ENCODE measurements at places on chromosomes 4 and X.

- DNase-seq: no peak
These were observed 135.2 kb upstream of the MAMLD1 start for GRCh38 chrX:150227873-150228410.

DNA sequence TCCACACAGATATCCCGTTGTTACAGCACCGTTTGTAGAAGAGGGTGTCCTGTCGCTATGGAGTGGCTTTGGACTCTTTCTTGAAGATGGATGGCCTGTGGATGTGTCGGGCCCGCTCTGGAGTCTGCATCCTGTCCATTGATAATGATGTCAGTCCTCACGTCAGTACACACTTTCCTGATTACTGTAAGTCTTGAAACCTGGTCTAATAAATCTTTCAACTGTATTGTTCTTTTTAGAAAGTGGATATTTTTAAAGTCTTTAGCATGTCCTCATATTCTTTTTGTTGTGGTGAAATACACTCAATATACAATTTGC, 14.9 kb downstream of the MSANTD1 start:
- DNase-seq: no peak

DNA sequence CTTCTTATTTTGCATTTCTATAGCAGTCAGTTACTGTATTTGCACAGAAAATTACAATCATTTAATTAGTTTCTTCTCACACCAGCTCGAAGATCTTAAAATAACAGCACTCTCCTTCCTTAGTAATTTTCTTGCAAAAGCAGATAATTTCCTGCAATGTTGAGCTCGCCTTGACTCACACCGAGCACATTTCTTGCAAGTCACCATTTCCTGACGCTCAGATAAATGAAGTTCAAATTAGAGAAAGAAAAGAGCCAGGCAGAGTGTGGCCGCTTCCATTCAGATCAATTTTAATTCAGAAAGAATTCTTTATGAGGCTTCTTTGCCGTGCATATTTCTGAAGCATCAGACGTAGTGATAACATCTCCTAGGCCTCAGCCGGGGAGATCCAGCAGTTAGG, 10.1 kb downstream of the SORCS2 start:
- no peak for DNase-seq

DNA sequence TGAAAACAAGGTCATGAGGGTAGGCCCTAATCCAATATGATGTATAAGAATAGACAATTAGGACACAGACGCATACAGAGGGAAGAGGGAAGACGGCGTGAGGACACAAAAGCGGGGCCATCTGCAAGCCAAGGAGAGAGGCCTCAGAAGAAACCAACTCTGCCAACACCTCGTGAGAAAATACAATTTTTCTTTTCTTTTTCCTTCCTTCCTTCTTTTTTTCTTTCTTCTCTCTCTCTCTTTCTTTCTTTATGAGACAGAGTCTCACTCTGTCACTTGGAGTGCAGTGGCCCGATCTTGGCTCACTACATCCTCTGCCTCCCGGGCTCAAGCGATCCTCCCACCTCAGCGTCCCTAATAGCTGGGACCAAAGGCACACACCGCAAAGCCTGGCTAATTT, 1.5 kb upstream of the PKD2 start:
- no peak for DNase-seq

- DNase-seq: no peak
These were observed 7.4 kb upstream of the NFKB1 start for GRCh38 chr4:102493794-102494193.
